ENCODE measurements at places on chromosomes 2 and 18.

GRCh38 chr2:196989496-196989895 lies 63.0 kb upstream of the PGAP1 start:
- no peak for DNase-seq

DNA sequence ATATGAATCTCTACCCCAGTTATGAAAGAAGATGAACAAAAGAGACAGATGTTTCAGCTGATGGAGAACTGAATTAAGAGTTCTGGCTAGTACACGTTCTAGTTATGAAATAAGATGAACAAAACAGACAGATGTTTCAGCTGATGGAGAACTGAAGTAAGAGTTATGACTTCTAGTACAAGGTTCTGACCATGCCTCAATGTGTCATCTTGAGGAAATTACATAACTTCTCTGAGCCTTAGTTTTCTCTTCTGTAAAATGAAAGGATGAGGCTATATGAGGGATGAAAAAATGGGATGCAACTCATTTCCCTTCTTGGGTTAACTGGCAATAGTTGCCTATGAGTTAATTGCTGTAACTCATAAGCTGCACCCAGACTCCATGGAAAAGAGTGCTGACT lies 92.9 kb upstream of the WDR75 start:
- DNase-seq, result no peak

DNA sequence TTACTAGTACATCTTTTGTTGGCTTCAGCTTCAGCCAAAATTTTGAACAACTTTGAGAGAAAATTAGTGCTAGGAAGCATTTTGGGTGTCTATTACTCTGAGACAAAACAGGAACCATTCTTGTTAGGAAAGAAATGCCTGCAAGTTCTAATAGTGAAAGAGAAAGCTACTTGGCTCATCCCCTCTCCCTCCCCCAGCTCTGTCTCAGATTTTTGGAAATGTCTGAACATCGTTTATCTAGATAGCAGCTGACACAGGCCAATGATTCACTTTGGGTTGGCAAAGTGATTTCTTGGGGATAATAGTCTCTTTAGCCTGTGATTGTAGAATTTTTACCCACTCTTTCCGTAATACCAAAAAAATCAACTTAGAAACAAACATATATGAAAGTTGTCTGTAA lies 42.3 kb upstream of the PTPRM start:
- DNase-seq, result no peak

- DNase-seq, result no peak
Observed at GRCh38 chr2:229640636-229641035, 73.7 kb downstream of the DNER start.

DNA sequence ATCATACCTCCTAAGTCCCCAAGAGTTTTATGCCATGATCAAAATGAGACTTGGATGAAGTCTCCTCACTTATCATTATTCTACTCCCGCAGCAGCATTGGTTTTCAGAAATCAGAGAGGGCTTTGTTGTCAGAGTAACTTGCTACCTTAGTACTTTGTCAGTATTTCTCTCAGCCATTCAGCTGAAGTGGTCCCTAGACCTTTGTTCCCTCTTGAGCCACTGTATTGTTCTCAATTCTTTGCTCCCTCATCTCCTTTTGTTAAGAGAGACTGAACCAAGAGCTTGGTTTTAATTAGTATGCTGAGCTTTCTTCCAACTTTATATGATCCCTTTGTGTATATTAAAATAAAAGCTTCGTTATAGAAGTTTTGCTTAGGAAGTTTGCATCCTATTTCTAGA lies 133.4 kb downstream of the DOCK10 start:
- no peak for DNase-seq

GRCh38 chr2:203734276-203734983 lies 28.0 kb downstream of the CD28 start:
- DNase-seq, result no peak

DNA sequence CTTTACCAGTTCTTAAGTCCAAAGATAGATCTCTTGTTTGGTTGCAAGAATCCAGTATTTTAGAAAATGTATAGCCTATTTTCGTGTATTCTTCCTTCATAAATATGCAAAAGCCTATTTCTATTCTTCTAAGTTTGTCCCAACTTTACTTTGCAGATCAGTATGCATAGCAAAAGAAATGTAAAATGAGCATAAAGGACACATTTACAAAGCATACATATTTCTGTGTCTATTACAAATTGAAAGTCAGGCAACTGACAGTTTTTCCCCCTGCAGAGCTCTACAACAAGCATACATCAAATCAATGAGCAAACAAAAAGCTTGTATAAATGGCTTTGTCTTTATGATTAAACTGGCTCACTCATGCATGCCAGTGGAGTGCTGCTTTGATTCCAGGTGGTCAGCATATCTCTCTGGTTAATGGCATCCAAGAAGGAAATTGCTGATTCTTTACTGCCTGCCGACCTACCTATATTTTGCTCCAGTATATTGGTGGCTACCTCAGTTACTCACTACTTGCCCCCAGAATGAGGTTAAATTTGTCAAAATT lies 10.0 kb upstream of the VPS54 start:
- DNase-seq, result no peak

DNA sequence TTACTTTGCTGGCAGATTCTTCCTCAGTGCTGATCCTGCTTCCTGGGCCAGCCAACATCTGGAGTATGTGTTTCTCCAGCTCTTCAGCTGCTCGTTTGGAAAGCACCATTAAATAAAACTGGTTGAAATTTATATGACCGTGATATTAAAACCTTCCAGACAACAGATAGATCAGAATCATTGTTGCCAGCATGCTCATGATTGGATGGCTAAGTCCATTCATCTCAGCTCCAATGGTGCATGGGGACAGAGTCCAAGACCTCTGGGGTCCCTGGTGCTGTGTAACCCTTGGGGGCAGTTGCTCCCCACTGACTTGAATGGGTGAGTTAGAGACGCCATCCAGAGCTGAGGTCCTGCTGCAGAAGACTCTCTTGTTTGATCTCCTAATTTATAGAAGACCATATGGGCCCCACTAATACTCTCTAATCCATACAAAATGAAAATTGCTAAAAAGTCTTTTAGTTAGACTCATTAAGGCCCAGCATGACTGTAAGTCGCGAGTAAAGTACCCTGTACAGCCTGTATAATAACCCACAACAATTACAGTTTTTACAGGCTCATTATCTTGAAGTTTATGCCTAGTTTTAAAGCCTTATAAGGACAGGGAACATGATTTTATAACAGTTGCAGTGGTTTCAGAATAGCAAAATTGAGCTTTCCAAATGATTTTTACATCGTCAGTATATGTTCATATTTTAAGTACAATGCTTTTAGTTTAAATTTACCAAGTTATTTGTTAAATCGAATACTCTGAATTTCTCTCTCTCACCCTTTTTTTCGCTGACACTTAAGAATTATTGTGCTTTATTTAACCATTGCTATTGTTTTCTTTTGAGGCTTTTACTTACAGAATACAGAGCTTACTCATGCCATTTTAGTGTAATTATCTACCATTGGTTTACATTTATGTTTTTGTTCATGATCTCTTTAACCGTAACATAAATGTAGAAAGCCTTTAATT lies 60.0 kb downstream of the CABLES1 start:
- no peak for DNase-seq

- DNase-seq, result no peak
Observed at GRCh38 chr2:55017880-55018279, 32.4 kb downstream of the RTN4 start.

DNA sequence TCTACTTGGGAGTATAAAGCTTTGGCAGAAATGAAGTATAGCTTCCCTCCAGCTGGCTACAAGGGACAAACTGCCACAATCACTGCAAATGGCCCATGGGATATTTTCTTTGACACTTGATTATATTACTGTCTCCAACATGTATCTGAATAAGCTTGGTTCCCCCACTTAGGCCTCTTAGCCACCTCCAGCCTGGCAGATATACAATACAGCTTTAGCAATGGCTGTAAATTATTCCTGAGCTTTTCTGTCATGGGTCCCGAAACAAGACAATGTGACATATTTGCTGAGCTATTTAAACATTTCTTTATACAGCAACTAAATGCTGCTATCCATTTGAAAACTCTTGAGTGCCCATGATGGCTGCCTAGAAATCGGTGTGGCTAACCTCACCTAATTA lies 406.2 kb downstream of the SUCLG1 start:
- no peak for DNase-seq

DNA sequence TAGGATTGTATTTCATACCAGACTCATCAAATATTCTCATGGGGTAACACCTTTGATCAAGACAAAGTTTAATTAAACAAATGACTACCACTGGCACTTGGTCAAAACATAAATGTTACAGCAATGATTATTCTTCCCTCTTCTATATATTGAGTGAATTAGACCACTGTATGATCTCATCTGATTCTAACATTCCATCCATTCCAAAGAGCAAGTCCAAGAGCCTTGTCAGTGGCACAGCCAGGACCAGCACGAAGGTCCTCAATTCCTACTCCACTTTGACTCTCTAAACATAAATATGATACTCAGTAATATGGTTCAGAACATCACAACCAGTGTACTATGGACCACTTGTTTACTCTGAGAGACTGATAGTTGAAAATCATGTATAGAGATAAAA lies 86.4 kb downstream of the AP1S3 start:
- no peak for DNase-seq

- DNase-seq, result no peak
Observed at GRCh38 chr2:128370468-128371247, 52.0 kb upstream of the HS6ST1 start.

- DNase-seq, result no peak
Observed at GRCh38 chr2:100110614-100111000, 31.8 kb downstream of the AFF3 start.

- DNase-seq, result no peak
Observed at GRCh38 chr2:173151671-173152401, 76.2 kb downstream of the MAP3K20 start.

DNA sequence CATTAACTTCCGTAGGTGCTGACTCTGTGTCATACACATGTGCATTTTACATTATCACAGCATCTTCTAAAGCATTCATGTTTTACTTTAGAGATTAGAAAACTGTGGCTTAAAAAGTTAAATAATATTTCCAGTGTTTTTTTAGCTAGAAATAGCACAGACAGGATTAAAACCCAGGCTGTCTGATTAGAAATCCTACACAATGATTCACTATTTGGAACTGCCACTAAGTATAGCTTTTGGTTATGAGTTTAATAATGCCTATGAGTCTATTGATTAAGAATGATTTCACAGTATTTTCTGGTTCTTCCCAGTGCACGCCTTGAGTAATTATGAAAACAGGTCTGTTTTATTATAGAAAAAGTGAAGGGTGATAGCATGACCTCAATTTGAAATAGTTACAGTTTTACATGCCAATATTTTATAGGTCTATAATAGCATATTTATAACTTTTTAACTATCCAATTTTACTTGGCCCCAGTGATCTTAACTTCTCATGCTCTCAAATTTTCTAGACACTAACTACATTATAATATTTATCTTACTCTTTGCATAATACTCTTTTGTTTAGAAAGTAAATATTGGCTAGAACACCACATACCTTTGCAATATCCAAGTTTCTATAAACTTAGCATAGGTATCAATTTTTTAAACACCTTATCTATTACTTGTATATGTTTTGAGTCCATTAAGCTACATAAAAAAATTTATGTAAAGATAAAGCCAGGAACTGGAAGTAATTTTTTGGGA lies 313.2 kb downstream of the RND3 start:
- no peak for DNase-seq

GRCh38 chr2:42087137-42087856 lies 39.5 kb downstream of the PKDCC start:
- DNase-seq, result no peak

GRCh38 chr2:150409196-150409595 lies 78.3 kb downstream of the RND3 start:
- DNase-seq, result no peak

GRCh38 chr2:240410808-240411207 lies 24.7 kb upstream of the GPC1 start:
- DNase-seq, result no peak

DNA sequence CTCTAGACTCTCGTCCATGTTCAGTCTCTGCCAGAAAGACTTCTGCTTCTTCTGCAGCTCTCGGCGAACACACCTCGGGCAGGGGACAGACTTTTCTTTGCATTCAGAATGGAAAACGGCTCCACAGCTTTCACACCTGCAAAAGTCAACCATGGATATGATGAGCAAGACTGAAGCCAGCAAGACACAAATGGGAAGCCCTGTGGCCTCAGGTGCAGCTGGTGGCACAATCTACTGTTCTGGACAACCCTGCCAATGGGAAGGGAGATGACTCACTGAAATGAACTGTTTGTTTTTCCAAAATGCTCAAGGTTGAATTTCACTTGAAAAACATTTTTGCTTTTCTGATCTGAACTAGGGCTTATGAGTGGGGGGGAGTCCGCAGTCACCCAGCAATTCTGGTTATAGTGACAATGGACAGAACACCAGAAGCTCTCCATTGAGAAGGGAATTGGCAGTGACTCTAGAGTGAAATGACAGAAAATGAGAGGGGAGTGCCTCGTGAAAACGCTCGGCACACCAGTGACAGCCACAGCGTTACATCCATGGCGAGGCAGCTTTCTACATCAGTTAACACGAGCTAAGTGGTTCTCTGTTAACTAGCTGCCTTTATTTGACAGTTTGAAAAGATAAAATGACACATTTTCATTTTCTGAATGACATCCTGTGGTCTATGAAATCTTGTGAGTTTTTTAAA lies 58.8 kb upstream of the FZD5 start:
- DNase-seq, result no peak

DNA sequence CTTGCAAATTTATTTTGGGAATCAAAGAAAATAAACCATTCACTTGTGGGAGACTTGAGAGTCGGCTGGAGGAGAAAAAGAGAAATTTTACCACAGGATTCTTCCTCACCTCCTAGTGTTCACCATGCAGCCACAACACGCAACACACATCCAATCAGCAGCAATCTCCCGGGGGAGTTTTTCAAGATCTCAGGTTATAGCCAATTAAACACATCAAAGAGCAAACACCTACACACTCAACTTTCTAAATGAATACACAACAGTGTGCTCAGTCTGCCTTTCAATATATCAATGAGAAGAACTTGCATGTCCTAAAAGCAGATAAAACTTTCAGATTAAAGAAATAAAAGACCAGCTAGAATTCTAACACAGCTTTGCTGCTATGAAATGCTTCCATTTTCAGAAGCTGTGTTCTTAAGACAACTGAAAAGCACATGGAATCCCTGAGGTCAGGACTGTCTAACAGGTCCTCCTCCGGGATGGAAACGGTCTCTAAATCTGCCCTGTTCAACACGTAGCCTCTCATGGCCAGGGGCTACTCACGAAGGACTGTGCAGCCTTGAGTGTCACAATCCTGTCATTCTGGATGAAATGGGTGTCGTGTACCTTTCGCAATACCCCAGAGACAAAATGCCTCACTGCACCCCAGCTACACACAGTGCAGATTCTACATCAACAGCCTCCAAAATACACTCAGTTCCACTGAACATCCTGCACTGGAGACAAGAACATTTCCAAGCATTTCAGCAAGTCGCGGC lies 84.2 kb downstream of the ZNF516 start:
- DNase-seq, result no peak

GRCh38 chr18:70028734-70029133 lies 81.1 kb upstream of the CD226 start:
- no peak for DNase-seq

DNA sequence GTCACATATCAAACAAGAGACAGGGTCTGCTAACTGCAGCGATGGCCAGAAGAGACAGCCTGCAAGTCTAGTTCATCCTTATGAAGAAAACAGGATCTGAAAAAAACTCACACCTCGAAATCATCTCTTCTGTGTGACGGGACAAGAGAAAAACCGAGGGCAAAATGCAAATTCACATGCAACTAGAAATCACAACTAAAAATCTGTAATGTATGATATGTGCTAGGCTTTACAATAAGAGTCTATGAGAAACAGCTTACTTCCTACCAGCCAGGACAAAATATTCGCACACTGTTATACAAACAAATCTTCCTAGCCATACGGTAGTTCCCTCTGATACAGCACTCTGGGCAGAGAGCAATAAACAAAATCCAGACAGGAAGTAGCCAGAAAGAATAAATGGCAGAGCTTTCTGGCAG lies 48.8 kb downstream of the ANKRD44 start:
- DNase-seq, result no peak
